ENCODE measurements at places on chromosomes 4 and X.

DNA sequence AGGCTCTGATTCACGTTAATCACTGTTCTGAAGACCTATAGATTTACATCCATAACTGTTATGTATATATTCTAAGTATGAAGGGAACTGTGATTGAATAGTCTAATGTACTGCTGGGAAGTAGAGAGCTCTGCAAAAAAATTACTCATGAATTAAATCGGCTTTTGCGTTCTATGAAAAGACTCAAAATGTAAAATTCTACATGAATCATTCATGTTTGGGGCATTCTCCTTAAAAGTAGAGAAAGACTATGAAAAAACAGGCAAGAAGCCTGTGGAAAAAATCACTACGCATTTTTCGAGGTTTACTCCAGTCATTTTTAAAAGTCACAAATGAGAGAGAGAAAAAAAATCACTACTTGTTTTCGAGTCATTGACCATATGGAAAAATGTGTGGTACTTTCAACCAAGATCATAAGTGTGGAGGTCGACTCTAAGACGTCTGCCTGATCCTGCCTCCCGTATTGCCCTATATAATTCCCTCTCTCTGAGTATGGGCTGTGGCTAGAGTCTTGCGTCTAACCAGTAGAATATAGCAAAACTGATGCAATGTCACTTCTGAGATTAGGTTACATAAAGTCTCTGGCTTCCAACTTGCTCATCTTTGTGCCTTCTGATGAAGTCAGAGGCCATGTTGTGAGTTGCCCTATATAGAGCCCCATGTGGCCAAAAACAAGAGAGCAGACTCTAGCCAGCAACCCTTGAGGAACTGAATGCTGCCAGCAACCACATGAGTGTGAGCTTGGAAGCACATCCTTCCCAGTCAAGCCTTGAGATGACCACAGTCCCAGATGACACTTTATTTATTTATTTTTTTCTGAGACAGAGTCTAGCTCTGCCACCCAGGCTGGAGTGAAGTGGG lies 32.1 kb upstream of the VEGFD start:
- no peaks in the 10 kb centered on the region for H3K4me1 ChIP-seq
- peaks cover 6% of the 10 kb centered on the region for H3K36me3 ChIP-seq
- no peak for DNase-seq
- no peak overlapping the region for H3K27ac ChIP-seq
- H3K27me3 ChIP-seq: peaks cover 4% of the 10 kb centered on the region
- no peak overlapping the region for H3K4me3 ChIP-seq

DNA sequence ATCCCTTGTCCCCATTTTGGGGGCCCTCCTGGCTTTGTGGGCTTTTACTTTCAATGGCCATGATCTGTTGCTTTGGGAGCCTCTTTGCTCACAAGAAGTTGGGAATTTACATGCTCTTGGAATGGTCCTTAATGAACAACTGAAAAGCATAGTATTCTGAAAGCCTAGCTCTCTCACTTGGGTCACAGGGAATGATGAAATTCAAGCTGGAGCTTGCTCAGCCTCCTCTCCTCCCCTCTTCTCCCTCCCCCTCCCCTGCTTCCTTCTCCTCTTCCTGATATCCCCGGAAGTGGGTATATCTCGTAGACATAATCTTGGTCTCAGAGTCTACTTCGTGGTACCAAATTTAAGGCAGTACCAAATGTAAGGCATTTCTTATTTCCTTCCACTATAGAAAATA lies 400.6 kb upstream of the NR3C2 start:
- no peak overlapping the region for H3K4me3 ChIP-seq
- H3K27ac ChIP-seq: no peak overlapping the region
- no peaks in the 10 kb centered on the region for H3K36me3 ChIP-seq
- H3K4me1 ChIP-seq: peaks cover 20% of the 10 kb centered on the region

- no peaks in the 10 kb centered on the region for H3K27me3 ChIP-seq
- H3K4me1 ChIP-seq: no peaks in the 10 kb centered on the region
- H3K27ac ChIP-seq: no peak overlapping the region
- no peaks in the 10 kb centered on the region for H3K36me3 ChIP-seq
- DNase-seq: no peak
- no peak overlapping the region for H3K4me3 ChIP-seq
Measured at GRCh38 chr4:2217726-2218125, 24.2 kb downstream of the HAUS3 start.

DNA sequence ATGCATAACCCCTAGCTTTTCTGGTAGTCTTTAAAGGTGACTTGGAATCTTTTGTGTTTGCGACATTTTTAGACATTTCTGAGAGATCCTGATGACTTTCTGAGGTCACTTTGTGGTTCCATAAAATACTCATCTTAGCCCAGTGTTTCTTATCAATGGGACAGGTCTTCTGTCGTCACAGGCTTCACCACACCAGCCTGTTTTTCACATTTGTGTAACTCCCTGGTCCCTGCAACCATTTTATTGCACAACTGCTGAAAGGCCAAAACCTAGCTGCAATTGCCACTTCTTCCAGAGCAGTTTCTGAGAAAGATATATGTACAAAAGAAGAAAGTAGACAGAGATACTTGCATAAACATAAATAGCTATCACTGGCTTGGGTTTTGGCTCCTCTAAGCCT lies 120.9 kb downstream of the IL15 start:
- no peaks in the 10 kb centered on the region for H3K27me3 ChIP-seq
- no peaks in the 10 kb centered on the region for H3K4me1 ChIP-seq
- no peak overlapping the region for H3K4me3 ChIP-seq
- H3K36me3 ChIP-seq: no peaks in the 10 kb centered on the region

GRCh38 chrX:23331701-23332100 lies 2.9 kb upstream of the PTCHD1 start:
- no peak for DNase-seq
- no peaks in the 10 kb centered on the region for H3K4me1 ChIP-seq
- peaks cover 73% of the 10 kb centered on the region for H3K27me3 ChIP-seq
- H3K36me3 ChIP-seq: no peaks in the 10 kb centered on the region

DNA sequence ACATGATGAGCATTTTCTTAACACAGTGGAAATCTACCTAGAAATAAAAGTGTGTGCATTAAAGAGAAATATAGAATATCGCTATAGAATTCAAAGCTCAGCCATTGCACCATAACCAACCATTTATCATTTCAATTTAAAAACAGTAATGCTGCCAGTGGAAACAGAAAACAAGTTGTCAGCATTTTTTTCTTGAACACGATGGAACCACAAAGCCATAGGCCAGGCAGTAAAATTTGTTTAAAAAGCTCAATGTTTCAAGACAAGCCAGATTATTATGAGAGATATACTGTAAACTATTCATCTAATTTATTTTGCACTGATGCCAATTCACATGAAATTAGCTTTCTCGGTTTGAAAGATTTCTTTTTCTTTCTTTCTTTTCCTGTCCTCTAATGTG lies 46.7 kb upstream of the NRK start:
- peaks cover 2% of the 10 kb centered on the region for H3K27me3 ChIP-seq
- no peaks in the 10 kb centered on the region for H3K4me1 ChIP-seq
- no peak for DNase-seq
- no peaks in the 10 kb centered on the region for H3K36me3 ChIP-seq
- no peak overlapping the region for H3K4me3 ChIP-seq
- no peak overlapping the region for H3K27ac ChIP-seq

DNA sequence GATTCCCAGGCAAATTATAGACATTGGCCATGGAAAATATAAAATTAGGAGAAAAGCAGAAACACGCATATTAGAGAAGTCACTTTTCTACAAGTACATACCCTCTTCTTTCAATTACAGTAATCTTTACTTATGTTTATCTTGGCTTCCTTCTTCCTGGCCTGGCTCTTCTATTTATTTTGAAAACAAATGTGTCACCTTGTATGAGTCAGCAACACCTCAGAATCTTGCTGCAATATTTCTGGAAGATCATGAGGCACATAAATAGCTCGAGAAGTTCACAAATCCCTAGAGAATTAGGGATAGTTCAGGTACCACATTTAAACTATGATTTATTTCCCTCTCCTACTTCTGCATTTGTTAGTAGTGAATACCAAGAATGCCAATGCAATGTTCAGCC lies 124.6 kb downstream of the ANOS1 start:
- H3K36me3 ChIP-seq: no peaks in the 10 kb centered on the region
- no peak for DNase-seq
- H3K27ac ChIP-seq: no peak overlapping the region

GRCh38 chr4:76752861-76753501 lies 145.0 kb downstream of the SOWAHB start:
- peaks cover 19% of the 10 kb centered on the region for H3K4me1 ChIP-seq
- H3K4me3 ChIP-seq: no peak overlapping the region
- peak overlapping the region; percentile 42 for H3K27ac ChIP-seq
- H3K36me3 ChIP-seq: no peaks in the 10 kb centered on the region
- H3K27me3 ChIP-seq: no peaks in the 10 kb centered on the region

- no peak for DNase-seq
- H3K4me3 ChIP-seq: no peak overlapping the region
- no peaks in the 10 kb centered on the region for H3K36me3 ChIP-seq
- no peaks in the 10 kb centered on the region for H3K4me1 ChIP-seq
- no peaks in the 10 kb centered on the region for H3K27me3 ChIP-seq
Measured at GRCh38 chr4:175927121-175927520, 115.1 kb upstream of the GPM6A start.

DNA sequence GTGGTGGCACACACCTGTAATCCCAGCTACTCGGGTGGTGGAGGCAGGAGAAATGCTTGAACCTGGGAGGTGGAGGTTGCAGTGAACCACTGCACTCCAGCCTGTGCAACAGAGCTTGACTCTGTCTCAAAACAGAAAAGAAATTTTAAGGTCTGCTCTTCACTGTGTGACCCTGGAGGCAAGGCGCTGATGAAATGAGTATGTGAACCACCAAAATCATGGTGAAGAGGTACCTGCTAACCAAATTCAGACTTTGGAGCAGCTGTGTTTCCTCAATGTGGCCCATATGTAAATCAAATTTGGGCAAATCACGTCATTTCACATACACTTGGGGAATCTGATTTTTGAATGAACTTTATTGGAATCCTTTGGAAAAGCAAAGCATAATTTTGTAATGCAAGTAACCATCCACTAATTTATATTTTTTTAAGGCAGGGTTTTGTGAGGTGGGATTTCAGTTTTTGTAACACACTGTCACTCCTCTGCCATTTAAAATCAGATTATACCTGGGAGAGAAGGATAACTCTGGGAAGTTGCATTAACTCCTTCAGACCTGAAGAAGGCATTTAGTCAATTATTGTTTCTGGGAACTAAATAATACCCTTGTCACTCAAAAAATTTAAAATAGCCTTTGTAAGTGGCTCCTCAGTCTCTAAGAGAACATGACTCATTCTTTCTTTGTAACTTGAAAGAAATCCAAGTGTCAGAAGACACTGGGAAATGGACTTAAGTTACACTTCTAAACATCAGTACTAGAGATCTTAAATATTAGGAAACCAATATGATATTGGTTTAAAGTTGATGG lies 24.0 kb downstream of the DOCK11 start:
- no peak overlapping the region for H3K27ac ChIP-seq
- H3K27me3 ChIP-seq: no peaks in the 10 kb centered on the region

DNA sequence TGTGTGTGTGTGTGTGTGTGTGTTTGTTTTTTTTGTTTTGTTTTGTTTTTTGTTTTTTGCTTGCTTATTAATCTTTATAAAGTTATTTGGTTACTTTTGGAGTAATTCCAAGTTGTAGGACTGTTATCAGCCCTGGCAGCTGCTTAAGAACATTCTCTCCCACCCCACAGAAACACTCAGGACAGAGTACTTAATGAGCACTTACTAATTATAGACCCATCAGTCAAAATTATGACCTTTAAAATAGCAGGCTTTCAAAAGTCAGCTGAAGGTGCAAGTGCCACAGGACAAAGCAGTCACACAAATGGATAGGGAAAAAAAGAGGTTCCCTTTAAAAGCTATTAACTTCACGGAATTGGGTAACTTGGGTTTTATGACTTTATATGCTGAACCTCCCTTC lies 69.0 kb downstream of the BEND2 start:
- H3K4me1 ChIP-seq: no peaks in the 10 kb centered on the region
- H3K36me3 ChIP-seq: no peaks in the 10 kb centered on the region
- H3K27me3 ChIP-seq: no peaks in the 10 kb centered on the region
- H3K4me3 ChIP-seq: no peak overlapping the region

GRCh38 chrX:100931218-100931924 lies 2.7 kb upstream of the XKRX start:
- H3K4me1 ChIP-seq: no peaks in the 10 kb centered on the region
- no peak for DNase-seq
- H3K27ac ChIP-seq: no peak overlapping the region
- H3K36me3 ChIP-seq: no peaks in the 10 kb centered on the region
- no peak overlapping the region for H3K4me3 ChIP-seq

DNA sequence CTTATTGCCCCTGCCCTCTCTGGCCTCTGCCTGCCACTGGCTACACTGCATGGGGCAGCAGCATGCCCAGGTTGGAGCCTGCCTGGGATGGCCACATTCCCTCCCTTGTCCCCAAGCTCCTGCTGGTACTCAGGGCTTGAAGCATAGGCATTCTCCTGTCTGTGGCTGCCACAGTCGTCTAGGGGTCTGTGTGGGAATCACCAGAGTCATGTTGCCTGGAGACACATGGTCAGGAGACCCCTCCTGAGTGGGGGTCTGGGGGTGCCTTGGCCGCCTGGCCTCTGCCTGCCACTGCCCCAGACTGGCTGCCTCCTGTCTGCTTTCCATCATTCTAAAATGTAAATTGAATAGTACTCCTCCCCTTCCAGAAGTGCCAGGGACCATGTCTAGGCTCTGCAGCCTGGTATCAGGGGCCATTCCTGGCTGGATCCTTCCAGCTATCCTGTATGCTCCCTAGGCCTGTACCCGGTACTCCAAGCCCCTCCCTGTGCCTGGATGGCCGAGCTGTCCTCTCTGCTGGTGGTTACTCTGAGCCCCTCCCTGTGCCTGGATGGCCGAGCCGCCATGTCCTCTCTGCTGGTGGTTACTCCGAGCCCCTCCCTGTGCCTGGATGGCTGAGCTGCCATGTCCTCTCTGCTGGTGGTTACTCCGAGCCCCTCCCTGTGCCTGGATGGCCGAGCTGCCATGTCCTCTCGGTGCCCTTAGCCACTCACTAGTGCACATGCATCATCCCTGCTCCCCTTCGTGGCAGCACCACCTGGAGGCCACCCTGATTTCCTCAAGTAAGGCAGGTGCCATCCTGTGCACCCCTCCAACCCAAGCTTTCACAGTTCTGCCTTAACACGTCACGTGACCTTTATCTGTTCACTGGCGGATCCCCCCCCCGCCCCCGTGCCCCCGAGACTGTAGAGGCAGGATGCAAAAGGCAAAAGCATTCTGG lies 5.5 kb upstream of the NKX1-1 start:
- no peak overlapping the region for H3K4me3 ChIP-seq
- DNase-seq: no peak
- peaks cover 89% of the 10 kb centered on the region for H3K27me3 ChIP-seq
- no peaks in the 10 kb centered on the region for H3K4me1 ChIP-seq
- no peak overlapping the region for H3K27ac ChIP-seq

DNA sequence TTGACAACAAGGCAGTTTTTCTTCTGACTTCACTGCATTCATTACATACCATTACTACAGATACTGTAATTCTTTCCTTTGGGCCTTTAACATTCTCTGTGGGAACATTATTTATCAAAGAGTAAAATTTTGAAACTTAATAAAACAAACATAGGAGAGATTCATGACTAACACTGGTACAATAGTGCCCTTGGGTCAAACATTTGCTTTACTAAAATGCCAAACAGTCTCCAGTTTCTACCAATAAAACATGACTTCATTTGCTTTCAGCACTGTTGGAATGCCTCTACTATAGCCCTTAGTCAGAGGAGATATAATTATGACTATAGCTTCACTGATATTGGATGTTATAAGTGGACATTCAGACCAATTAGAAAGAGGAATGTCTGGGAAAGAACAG lies 481.5 kb downstream of the PACRGL start:
- H3K4me1 ChIP-seq: no peaks in the 10 kb centered on the region
- no peaks in the 10 kb centered on the region for H3K36me3 ChIP-seq
- DNase-seq: no peak
- no peak overlapping the region for H3K4me3 ChIP-seq
